ENCODE measurements at places on chromosomes 13 and 19.

- no peak for DNase-seq
These were observed 18.1 kb upstream of the ZFP82 start for GRCh38 chr19:36436531-36436930.

DNA sequence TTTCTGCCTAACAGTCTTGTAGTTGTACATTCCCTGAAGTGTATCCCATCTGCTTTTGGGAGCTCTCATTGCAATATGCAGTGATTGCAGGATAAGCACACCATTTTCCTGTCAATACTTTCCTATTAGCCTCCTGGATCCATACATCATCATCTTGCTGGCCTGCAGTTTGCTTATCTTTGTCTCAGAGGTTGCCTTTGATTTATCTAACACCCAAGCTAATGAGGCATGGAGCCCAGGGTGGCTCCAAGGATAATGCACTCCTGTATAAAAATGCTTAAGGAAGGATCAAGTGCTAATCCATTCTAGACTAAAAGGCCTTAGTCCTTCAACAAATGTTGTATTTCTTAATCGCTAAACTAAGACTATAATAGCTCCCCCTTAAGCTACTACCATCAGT lies 161.6 kb upstream of the OBI1 start:
- no peak for DNase-seq

DNA sequence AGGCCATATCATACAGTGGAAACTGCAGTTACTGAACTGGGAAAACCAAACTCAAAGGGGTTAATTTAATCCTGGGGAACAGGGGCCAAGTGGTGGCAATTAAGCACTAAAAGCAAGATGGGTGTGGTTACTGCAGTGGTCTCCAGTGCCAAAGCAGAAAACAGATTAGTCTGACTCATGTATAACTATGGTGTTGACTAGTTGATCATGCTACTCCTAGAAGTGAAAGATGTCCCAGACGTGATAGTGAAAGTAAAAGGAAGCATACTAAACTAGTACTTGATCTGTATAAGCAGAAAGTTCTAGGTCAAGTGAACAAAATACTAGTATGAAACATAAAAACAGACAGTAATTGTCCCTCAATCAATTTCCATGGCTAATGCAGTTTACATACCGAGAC lies 360.0 kb upstream of the SLITRK5 start:
- no peak for DNase-seq

DNA sequence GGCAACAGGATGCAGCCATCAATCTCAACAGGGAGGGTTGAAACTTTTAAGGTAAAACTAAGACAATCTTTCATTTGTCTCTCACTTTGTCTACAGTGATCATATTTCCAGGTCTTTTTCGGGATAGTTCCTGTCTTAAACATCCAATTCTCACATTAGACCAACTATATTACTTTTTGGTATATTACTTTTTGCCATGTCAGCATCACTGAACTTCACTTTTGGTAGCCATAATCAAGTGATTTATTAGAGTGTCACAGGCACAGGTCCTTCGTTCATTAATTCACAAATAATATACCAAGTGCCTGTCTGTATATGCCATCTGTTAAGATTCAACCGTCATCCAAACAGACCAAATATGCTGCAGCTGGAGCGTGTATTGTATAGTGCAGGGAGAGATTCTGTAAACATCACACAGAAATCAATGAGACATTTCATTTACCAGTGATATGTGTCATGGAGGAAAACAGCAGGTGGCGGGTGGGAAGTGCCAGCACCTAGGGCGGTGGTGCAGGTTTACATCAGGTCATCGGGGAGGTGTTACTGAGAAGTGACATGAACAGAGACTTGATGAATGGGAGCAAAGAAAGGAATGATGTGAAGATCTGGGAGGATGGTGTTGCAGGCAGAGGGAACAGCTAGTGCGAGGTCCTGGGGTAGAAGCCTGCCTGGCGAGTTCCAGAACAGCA lies 24.9 kb downstream of the ARHGEF7 start:
- DNase-seq = no peak

GRCh38 chr19:4390567-4391305 lies 9.6 kb downstream of the SH3GL1 start:
- DNase-seq = no peak

GRCh38 chr19:40623403-40624251 lies 22.5 kb downstream of the LTBP4 start:
- no peak for DNase-seq

DNA sequence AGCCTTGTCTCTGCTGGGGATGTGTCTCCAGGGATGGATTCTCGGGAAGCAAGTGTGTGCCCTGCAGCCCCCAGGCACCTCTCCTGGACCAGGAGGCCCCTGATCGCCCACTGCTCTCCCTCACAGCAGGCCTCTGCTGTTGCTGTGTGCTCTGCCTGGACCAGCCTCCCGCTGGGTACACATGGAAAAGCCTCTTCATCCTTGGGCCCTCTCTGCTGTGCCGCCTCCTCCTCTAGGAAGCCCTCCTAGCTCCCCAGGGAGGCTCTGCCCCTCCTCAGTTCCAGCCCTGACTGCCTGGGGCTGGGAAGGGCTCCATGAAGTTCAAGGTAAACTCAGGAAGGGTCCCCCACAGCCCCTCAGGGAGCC lies 12.0 kb downstream of the NDUFA11 start:
- no peak for DNase-seq

DNA sequence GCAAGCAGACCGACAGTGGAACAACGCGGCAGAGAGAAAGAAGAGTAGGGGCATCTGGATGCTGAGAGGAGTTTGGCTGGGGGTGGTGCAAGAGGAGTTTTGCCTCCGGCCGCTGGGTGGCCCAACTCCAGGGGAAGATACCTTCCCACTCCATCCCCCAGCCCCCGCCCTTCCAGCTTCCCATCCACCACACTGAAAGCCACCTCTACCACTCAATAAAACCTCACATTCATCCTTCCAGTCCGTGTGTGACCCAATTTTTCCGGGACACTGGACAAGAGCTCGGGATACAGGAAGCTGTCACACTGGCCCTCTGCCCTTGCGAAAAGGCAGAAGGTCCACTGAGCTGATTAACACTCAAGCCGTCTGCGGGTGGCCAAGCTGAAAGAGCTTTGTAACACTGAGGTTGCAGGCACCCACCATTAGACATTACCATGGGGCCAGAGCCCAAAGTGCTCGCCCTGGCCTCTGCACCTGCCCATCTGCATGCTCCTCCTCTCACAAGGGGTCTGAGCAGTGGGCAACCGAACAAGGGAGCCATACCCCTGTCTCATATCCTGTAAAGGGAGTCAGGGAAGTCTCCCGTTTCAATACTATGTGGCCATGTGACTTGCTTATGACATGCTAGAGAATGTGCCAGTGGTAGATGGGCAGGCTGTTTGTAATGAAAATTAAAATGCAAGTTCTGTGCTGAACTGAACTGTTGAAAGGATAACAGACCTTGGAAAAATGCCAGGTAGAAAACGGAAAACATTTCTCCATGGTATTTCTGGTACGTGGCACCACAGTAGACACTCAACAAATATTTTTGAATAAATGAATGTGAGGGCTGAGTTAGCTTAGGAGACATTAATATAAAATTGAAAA lies 205.1 kb upstream of the STARD13 start:
- DNase-seq = no peak

DNA sequence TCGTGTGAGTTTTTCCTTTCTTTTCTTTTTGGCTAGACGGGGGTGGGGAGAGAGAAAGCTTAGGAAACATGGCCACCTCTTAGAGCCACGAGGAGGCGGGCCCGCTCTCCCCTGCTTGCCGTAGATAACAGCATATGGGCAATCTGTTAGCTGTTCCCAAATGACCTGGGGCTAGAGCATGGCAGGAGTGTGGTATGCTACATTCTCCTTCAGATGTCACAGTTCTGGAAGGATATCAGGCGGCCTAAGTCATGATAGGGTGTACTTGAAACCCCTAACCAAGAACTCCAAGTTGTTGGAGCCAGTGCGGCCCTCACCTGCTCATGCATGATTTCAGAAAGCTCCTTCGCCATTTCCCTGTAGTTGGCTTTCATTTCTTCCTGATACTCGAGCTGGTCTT lies 44.3 kb upstream of the SLC15A1 start:
- no peak for DNase-seq

DNA sequence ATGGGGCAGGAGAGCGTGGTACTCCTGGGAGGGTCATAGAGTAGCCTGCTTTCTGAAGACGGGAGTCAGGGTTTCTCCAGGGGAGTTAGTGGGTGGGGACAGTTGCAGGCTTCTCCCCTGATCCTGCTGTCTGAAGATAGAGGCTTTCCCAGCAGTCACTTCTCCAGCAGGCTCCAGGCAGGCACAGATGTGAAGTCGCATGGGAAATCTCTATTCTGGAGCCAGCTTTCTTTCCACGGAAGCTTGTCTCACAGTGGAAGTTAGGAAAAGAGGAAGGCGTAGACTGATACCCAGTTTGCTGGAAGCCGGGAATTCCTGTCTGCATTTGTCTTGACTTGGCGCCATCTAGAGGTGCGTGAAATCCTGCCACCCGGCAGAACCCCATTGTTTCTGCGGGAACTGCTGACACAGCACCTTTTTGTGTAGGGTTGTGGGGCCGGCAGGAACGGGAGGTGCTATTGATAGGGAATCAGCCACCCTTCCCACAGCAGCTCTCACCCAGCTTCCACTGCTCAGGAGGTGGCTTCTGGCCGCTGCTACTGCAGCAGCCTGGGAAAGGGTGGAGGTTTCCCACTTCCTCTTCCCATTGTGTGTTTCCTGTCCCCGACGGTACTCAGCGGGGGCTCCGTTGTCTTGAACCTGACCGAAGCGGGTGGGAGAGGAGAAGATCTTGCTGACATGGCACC lies 28.5 kb upstream of the NPAS1 start:
- peak; percentile 80 for DNase-seq

DNA sequence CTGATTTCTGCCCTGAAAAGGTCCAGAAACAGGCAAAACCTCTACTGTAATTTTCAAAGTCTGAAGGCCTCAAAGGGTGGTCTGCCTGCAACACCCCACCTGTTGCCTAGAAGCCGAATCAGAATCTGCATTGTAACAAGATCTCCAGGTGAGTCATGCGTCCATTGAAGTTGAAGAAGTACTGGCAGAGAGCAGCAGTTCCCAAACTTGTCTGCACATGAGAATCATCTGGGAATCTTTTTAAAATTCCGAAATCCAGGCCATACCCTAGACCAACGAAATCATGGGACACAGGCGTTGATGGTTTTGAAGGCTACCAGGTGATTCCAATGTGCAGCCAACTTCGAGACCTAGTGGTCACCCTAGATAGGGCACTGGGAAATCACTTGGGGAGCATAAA lies 16.0 kb upstream of the CLN5 start:
- DNase-seq = no peak

DNA sequence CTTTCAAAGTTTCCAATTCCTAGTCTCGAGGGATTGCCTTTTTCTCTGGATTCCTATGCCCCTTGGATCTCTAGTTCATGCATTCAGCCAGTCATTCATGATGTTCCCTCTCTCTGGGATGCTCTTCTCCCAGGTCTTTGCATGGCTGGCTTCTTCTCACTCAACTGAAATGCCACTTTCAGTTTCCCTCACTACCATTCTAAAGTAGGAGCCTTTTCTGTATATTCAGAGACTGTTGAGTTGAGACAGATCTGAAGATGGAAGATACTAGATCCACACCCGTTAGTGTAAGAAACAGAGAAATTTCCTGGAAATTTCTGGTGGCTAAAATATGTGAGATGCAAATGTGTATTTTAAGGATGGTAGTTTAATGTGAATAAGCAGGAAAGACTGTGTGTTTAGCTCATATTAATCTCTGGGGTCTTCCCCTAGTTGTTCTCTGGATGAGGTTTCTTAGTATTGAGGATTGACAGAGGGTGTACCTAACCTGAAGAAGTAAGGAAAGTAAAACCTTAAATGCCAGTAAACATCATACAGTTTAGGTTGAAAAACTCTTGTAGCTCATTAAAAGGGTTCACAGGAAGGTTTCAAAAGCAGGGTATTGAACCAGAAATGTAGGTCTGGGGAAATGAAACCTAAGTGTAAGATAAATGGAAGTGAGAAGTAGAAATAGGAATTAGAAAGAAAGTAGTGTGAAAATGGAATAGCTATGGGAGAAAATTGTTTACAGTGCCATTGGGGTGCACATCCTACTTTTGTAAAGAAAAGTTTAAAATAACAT lies 331.3 kb downstream of the NDFIP2 start:
- DNase-seq = no peak

- DNase-seq = no peak
These were observed 139.2 kb downstream of the PCDH20 start for GRCh38 chr13:61276401-61276800.

- no peak for DNase-seq
These were observed 12.0 kb downstream of the PIAS4 start for GRCh38 chr19:4019578-4019977.

GRCh38 chr13:20708216-20708615 lies 4.7 kb downstream of the IL17D start:
- DNase-seq = no peak

DNA sequence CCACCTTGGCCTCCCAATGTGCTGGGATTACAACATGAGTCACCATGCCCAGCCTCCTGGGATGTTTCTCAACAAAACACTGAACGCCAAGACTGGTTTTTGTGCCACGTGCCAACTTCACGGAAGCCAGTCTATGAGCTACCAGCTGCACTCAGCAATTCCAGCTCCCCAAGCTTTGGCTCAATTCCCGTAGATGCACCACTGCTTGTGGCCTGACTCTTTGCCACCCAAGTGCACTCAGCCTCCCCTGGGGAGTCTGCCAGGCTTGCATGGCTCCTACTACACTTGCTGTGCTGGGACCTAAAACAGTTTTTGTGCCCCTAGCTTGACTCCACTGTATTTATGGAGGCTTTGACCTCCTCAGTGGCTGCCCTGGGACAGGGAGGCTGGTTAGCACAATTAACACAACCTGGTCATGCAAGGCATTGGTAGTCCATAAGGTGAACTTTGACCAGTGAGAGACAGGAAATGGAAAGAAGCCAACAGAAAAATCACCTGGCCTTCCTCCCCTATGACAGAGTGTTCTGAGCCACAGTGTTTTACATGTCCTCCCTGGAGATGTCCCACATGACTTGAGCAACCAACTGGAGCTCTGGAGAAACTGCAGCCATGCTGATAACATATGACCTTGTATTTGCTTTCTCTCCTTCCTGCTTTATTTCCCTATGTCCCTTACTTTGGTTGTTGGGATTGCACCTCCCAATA lies 1173.1 kb downstream of the UQCRFS1 start:
- DNase-seq = no peak

DNA sequence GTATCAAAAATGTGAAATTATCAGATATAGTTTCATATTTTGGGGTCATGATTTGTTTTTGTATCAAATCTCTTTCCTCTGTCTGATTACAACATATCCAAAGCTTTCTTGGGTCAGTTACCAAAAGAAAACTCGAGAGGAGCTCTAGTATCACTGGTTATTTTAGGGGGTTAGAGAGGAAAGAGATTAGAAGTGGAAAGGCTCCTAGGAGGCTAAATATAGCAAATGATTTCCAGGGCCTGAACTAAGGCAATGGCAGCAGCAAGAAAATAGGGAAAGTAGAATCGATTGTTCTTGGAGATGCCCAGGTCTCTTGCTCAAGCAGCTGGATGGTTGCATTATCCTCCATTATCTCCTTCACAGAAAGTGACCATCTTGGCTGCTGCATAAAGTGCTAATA lies 72.9 kb downstream of the NHLRC3 start:
- no peak for DNase-seq

GRCh38 chr19:22260499-22260898 lies 25.7 kb upstream of the ZNF729 start:
- no peak for DNase-seq
